ENCODE measurements at places on chromosomes 12 and 14. TPM values are rescaled to one million over a fixed set of nuclear protein-coding genes. Genes with fewer than 3 reads are reported as not detected.

DNA sequence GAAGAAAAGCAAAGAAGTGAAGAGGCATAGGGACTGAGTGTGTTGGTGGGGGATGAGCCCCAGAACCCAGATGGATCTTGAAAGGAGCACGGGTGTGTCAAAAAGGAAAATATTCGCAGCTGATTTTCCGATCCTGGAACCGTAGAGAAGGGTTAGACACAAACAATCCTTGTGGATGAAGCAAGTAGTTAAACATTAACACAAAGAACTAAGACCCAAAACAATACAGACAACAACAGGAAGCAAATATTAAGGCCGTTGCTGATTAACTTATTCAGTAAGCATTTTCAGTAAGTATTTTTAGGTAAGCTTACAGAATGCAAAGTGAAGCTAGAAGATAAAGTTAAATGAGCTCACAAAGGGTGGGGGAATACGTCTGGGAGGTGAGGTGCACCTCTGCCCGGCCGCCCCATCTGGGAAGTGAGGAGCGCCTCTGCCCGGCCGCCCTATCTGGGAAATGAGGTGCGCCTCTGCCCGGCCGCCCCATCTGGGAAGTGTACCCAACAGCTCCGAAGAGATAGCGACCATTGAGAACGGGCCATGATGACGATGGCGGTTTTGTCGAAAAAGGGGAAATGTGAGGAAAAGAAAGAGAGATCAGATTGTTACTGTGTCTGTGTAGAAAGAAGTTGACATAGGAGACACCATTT, 62.8 kb upstream of the PRB2 start:
- H3K36me3 ChIP-seq = no peaks in the 10 kb centered on the region
- no peaks in the 10 kb centered on the region for H3K27me3 ChIP-seq
- H3K4me1 ChIP-seq = no peaks in the 10 kb centered on the region
- H3K27ac ChIP-seq = no peak overlapping the region

RASSF9 gene
- total RNA-seq = 6.5 TPM

DNA sequence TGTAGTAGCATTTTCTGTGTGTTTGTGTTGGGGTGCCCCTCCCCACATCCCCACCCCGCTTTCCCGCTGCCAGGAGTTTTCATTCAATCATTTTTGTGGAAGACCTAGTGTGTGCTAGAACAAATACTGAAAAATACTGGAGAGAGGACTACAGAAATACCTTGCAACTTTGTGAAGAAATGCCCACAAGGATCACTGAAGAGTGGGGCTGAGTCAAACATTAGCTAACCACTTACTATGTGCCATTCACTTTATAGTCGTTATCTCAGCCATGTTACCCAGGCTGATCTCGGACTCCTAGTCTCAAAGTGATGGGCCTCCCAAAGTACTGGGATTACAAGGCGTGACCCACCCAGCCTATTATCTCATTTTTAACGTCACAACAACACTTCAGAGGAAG, 559 bp upstream of the LMBR1L start:
- peaks cover 3% of the 10 kb centered on the region for H3K4me1 ChIP-seq
- no peaks in the 10 kb centered on the region for H3K27me3 ChIP-seq
- no peaks in the 10 kb centered on the region for H3K36me3 ChIP-seq
- H3K4me3 ChIP-seq = no peak overlapping the region
- DNase-seq = no peak
- H3K27ac ChIP-seq = no peak overlapping the region

BCAT1 gene
- total RNA-seq = 47.3 TPM

- no peaks in the 10 kb centered on the region for H3K36me3 ChIP-seq
- H3K4me3 ChIP-seq = no peak overlapping the region
- peak overlapping the region; percentile 42 for H3K27ac ChIP-seq
- H3K27me3 ChIP-seq = no peaks in the 10 kb centered on the region
- H3K4me1 ChIP-seq = peaks cover 7% of the 10 kb centered on the region
- no peak for DNase-seq
Measured at GRCh38 chr12:105954951-105955931, 183.5 kb downstream of the NUAK1 start.

GRCh38 chr12:75986001-75986746, 45.4 kb downstream of the PHLDA1 start:
- no peaks in the 10 kb centered on the region for H3K4me1 ChIP-seq
- no peaks in the 10 kb centered on the region for H3K36me3 ChIP-seq
- H3K27ac ChIP-seq = no peak overlapping the region
- no peak for DNase-seq
- H3K27me3 ChIP-seq = no peaks in the 10 kb centered on the region

Data from aorta (tissue), 5 donors.